CD4-positive, alpha-beta T cell treated with Interferon alpha-2 for 1 hour (primary cell): ENCODE measurements at places on chromosomes 2 and 18.

DNA sequence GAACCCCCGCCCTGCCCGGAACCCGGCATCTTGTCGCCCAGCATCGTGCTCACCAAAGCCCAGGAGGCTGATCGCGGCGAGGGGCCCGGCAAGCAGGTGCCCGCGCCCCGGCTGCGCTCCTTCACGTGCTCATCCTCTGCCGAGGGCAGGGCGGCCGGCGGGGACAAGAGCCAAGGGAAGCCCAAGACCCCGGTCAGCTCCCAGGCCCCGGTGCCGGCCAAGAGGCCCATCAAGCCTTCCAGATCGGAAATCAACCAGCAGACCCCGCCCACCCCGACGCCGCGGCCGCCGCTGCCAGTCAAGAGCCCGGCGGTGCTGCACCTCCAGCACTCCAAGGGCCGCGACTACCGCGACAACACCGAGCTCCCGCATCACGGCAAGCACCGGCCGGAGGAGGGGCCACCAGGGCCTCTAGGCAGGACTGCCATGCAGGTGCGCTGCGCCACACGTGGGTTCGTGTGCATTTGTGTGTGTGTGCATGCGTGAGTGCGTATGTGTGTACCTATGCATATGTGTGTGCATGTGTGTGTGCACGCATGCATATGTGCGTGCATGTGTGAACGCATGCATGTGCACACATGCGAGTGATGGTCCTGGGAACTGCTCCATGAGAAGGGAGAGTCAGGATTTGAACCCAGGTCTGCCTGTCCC, 47.1 kb upstream of the ATG16L1 start:
- no peak for DNase-seq

GRCh38 chr2:108591163-108591562, 56.9 kb downstream of the LIMS1 start:
- peak; percentile 63 for DNase-seq

GRCh38 chr18:5574843-5575242, 31.0 kb upstream of the EPB41L3 start:
- DNase-seq = no peak

DNA sequence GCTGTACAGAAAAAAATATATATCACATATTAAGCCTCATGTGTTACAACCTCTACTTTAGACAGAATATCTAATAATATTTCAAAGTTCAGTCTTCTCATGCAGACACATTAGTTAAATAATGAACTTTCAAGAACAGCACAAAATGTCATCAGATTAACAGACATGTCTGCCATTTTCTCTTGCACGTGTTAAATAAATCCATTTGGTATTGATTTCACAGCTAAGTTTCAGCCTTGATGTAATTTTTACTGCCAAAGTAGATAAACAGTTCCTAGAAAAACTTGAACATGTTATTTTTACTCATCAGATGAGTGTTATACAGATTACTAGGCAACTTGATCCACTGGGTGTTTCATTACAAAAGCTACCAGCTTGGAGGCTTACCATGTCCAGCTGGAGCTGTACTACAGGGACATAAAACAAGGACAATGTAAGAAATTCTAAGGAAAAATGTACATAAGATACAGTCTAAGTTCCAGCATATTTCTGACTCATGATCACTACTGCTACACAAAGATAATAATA, 290.7 kb upstream of the DDX18 start:
- no peak for DNase-seq

GRCh38 chr2:207257251-207258250, 91.8 kb upstream of the KLF7 start:
- DNase-seq = no peak

DNA sequence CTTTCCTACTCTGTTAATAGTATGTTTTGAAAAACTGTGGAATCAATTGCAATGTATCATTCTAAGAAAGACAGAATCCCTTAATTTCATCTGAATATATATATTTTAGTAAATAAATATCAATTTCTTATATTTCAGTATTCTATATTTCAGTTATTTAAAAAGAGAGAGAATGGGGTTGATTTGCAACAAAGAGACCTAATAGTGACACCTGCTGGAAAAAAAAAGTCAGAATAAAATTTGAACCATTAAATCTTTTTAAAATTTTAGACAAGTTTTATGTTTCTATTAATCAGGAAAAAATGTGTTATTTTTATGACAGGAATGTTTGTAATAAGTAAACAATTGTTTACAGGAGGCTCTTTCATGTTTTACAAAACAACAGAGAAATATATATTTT, 20.7 kb upstream of the CCNT2 start:
- no peak for DNase-seq

- DNase-seq = no peak
These were observed 30.0 kb upstream of the CFAP36 start for GRCh38 chr2:55489467-55490062.

DNA sequence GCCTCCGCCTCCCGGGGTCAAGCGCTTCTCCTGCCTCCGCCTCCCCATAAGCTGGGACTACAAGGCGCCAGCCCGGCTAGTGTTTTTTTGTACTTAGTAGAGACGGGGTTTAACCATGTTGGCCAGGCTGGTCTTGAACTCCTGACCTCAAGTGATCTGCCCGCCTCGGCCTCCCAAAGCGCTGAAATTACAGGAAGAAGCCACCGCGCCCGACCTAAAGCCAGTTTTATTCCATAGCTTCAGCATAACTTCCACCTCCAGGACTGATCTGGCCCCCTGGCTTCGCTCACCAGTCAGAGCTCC, 783 bp upstream of the TXNL4A start:
- no peak for DNase-seq

DNA sequence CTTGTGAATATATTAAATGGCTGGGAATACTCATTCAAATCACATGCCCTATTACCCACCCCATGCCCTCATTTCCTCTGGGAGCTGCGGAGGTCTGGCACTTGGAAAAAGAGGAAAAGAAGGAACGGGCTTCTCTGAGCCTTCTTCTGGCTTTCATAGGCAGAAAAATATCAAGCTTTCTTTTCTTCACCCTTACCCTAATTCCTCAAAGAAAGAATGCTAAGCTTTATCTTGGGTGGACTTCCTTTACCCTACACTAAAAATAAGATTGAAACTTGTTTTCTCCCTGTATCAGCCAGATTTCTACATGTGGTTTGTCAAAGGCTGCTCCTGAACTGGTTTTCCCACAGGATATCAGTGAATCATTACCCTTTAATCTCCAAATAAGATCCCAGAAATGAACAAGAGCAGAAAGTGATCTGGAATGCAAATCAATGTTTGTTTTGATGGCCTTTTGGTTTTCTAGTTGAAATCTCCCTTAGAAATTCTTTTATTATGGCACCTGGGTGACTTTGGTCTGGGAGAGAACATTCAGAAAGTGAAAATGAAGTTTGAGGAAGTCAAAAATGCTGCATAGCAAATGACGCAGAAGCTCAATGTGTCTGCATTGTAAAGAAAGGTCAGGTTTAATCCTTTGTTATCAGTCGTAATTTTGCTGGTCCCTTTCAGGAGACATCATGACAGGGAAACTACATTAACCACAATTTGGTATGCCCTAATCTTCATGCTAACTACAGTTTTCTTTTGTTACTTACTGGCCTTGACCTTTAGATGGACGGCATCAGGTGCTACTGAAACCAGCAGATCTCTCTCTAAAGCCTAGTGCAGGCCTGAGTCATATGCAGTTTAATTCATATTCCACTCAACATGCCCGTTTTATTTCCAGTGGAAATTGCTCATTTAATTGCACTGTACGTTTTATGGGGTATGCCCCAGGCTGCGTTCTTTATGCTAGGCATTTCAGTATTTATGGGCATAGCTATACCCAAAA, 46.6 kb upstream of the HNRNPA3 start:
- peak; percentile 25 for DNase-seq

GRCh38 chr2:159086342-159086741, 117.9 kb downstream of the TANC1 start:
- no peak for DNase-seq

- no peak for DNase-seq
These were observed 162.2 kb upstream of the PGAP1 start for GRCh38 chr2:197088694-197089093.

DNA sequence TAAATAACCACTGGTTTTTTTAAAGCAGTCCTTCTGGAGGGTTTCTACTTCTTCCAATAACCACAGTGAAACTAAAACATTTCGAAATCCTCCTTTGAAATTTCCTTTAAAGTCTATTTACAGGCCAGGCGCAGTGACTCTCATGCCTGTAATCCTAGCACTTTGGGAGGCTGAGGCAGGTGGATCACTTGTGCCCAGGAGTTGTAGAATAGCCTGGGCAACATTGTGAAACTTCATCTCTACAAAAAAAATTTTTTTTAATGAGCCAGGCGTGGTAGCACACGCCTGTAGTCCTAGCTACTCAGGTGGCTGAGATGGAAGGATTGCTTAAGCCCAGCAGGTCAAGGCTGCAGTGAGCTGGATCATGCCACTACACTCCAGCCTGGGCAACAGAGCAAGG, 15.2 kb downstream of the KIDINS220 start:
- DNase-seq = no peak

- peak; percentile 55 for DNase-seq
These were observed 72.6 kb downstream of the CTAGE1 start for GRCh38 chr18:22344908-22345670.

GRCh38 chr2:215949991-215950404, 63.4 kb downstream of the MREG start:
- peak; percentile 49 for DNase-seq

DNA sequence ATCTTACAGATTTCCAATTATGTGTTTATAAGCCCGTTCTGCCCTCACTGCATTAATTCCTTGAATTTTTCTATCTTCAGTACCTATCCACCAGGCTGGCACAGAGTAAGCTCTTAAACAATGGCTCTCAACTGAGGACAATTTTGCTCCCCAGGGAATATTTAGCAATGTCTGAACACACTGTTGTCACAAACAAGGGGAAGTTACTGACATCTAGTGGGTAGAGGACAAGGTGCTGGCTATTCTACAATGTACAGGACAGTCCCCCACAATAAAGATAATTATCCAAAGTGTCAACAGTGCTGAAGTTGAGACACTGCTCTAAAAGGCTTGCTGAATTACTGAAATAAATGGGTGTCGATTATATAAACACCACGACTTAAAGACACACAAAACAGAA, 5.0 kb downstream of the NDUFS1 start:
- DNase-seq = no peak

DNA sequence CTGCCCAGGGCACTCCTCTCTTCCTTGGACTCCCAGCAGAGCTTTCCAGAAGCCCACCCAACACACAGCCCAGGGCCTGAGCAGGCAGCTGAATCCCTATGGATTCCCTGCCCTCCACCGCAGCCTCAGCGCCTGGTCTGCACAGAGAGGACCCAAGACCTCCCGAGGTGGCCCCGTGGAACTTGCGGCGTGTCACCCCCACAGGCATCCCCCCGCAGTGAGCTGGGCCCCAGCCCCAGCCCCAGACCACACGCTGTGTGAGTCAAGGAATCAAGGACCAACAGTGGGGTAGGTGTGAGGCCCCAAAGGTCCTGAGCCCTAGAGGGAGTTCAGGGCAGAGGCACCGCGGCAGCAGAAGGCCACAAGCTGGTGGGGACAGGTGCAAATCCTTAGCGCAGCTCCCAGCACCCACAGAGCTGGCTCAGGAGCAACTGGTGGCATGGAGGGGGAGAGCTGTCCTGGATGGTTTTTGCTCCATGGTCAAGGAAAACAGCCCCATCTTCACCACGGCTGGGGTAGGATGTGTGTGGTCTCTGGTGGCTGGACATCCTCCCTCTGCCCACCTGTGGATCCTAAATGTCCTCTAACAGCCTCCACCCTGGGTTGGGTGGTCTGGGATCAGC, 8.5 kb downstream of the HS6ST1 start:
- no peak for DNase-seq

GRCh38 chr2:1818404-1818803, 74.1 kb upstream of the PXDN start:
- DNase-seq = no peak

DNA sequence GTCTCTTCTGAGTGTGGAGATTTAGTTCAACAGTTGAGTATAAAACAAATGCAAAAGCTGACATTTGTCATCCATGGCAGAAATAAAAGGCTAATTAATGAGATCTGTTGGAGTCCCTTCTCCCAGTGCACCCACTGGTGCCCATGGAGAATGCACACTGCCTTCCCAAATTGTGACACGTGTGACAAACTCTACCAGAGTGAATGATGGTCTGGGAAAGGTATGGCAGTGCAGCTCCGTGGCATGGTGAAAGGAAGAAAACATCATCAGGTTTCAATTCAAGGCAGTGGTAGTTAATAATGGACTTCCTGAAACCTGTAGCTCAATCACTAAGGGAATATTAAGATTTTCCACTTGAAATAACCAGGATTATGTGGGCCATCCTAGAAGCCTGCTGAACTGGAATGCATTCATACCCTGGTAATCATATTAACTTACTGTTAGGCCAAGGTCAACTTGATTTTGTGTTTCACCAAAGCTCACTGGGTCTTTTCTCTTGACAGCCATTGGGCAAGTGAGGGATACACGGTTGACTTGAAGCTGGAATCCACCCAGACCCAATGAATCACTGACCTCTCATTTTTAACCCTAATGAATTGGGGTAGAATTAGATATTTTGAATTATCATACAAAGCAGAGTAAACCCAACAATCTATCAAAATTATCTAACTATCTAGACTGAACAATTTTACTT, 167.6 kb downstream of the AFF3 start:
- no peak for DNase-seq

DNA sequence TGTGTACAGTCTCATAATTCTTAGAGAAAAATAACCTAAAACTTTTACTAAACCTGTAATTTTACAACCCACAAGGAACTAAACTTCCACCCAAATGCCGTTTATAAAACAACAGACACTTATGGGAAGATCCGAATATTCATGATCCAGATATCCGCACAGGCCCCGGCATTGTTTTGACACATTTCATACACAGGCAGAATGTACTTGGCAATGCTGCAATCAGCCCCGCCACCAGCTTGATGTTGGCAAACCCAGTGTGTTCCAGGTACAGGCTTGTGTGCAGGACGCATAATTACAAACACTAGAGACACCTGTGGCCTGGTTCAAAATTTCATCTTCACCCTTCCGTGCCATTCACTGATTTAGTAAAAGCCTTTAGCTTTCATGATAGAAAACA, 393.0 kb upstream of the SALL3 start:
- DNase-seq = no peak

GRCh38 chr18:13256444-13257305, 38.1 kb downstream of the LDLRAD4 start:
- DNase-seq = no peak

DNA sequence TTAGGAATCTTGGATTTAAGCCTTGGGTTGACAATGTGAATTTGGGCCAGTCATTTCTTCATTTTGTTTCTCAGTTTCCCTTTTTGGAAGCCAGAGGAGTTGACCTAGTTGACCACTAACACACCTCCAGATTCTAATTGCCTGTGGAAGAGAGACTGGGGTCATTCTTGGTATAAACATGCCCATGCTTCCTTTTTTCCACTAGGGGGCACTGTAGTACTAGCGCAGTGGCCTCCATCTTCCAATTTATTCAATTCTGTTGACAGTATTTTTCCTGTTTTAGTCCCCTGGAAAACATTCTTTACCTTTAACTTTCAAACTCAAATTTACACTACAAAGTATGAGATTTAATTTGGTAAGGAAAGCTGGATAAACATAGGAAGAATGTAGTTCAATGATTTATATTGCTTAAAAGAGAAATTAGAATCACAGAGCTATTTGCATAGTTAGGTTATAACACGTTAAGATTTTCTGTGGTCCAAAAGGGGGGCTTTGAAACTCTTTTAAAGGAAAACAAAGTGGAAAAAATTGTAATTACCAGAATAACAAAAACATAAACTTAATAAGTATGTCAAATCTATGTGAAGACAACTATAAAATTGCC, 57.5 kb upstream of the AGPS start:
- DNase-seq = peak; percentile 62
